ENCODE measurements at places on chromosomes 13 and 19.

- DNase-seq, result no peak
These were observed 16.7 kb upstream of the CACNG8 start for GRCh38 chr19:53945998-53946397.

DNA sequence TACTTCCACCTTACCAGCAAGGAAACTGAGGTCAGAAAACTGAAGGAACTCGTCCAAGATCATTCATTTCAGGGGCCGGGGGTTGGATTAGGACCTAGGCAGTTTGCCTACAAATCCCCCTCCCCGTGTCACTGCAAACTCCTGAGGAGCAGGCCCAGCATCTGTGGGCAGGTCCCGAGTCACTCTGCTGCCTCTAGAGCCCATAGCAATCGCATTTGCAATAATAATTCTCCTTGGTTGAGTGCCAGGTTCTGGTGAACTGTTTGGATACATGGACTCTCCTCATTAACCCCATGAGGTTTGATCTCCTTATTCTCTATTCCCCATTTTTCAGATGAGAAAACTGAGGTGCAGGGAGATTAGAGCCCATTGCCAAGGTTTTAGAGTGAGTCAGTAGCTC, 903 bp downstream of the PIN1 start:
- DNase-seq, result no peak

GRCh38 chr13:112450118-112450903, 74.2 kb downstream of the SPACA7 start:
- DNase-seq, result no peak

DNA sequence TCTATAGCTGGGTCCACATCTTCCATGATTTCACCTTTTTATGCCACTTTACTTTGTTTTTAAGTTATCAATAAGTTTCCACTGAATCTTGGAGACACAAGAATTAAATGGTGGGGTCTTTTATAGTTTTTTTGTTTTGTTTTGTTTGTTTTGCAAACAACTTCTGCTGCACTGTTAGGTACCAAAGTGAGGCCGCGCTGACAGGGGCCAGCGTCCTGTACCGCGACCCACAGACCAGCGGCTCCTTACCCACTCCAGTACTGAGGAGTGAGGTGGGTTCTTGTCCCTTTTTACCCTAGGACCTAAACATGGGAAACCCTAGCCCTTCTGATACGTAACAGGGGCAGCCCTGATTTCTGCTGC, 75.8 kb upstream of the MCF2L start:
- DNase-seq, result no peak

- DNase-seq, result no peak
These were observed 307 bp downstream of the JOSD2 start for GRCh38 chr19:50510700-50511068.

- no peak for DNase-seq
These were observed 7.3 kb downstream of the ADGRL1 start for GRCh38 chr19:14198384-14199376.

- no peak for DNase-seq
These were observed 22.5 kb downstream of the SERP2 start for GRCh38 chr13:44395976-44396694.

- no peak for DNase-seq
These were observed 37.3 kb downstream of the KL start for GRCh38 chr13:33053397-33054066.

DNA sequence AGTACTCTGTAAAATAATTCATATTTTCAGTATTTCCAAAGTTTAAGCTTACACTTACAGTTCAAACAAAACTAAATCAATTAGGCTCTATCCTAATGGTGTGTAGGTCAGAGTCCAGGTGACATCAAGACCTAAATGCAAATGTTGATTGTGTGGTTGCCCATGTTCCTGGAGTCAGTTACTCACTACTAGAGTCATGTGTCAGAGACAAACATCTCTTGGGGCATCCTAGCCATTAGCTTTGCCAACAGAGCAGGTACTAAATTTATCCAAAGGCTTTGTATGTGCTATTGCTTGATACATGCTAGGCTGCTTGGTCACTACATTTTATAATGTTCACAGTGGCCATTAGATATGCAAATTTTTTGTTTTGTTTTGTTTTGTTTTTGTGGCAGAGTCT, 11.7 kb downstream of the SPRY2 start:
- no peak for DNase-seq

- no peak for DNase-seq
These were observed 6.9 kb downstream of the CARM1 start for GRCh38 chr19:10878253-10878652.

DNA sequence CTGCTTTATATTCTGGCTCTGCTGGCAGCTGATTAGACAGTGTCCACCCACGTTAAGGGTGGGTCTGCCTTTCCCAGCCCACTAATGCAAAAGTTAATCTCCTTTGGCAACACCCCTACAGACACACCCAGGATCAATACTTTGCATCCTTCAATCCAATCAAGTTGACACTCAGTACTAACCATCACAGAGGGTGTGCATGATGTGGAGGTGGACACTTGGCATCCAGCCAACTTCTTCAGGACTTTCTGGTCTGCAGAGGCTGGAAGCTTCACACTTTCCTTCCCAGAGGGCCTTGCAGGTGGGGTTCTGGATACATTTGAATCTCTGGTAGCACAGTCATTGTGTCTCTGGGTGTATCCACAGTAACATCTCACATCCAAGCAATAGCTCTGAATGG, 18.9 kb upstream of the IGFL1 start:
- DNase-seq, result no peak

DNA sequence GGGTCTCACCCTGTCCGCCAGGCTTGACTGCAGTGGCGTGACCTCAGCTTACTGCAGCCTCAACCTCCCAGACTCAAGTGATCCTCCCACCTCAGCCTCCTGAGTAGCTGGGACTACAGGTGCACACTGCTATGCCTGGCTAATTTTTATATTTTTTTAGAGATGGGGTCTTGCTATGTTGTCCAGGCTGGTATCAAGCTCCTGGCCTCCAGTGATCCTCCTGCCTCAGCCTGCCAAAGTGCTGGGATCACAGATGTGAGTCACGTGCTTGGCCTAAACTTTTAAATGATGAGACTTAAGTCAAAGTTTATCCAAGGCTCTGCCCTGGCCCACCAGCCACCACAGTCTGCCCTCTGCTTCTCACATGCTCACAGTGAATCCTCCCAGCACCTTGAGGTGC, 2.2 kb downstream of the C19orf33 start:
- DNase-seq, result no peak

DNA sequence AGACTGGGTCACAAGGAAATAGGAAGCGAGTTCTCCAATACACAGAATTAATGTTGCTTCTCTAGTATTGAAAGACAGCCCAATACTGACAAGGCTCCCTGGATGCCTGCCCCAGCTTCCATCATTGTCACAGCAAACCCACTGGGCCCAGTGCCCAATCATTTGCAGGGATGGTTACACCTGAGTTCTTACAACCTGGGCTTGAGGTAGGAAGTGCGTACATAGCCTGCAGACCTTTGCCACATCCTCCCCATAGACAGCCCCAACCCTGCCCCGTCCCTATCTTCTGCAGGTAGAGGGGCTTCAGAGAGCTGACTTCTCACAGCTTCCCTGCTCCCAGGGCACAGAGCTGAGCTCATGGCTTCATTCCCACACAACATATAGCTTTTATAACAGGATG, 108.1 kb upstream of the UBL3 start:
- no peak for DNase-seq
